Hematopoietic multipotent progenitor cell treated with erythropoietin and hydrocortisone succinate and interleukin-3 and kit ligand, for 4 days (in vitro differentiated cells): ENCODE measurements at places on chromosomes 6 and 20.
A peak's percentile ranks its signal among the peaks of the same experiment; 100 is the strongest.

DNA sequence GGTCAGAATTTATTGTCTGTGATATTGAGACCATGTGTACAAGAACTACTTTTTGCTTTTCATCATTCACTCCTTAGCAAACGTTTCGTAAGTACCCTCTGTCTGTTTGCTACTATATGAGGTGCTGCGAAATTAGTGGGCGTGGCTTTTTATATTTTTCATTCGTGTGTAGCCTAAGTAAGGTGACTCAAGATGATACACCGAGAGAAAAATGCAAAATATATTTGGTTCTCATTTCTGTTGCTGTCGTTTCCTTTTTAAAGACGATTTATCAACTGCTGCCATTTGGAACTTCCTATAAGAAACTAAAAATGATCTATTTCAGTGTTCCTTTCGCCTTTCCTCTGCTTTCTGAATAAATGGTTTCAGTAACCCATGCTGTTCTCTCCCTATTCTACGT lies 61.2 kb downstream of the VAPB start:
- no peak for DNase-seq

DNA sequence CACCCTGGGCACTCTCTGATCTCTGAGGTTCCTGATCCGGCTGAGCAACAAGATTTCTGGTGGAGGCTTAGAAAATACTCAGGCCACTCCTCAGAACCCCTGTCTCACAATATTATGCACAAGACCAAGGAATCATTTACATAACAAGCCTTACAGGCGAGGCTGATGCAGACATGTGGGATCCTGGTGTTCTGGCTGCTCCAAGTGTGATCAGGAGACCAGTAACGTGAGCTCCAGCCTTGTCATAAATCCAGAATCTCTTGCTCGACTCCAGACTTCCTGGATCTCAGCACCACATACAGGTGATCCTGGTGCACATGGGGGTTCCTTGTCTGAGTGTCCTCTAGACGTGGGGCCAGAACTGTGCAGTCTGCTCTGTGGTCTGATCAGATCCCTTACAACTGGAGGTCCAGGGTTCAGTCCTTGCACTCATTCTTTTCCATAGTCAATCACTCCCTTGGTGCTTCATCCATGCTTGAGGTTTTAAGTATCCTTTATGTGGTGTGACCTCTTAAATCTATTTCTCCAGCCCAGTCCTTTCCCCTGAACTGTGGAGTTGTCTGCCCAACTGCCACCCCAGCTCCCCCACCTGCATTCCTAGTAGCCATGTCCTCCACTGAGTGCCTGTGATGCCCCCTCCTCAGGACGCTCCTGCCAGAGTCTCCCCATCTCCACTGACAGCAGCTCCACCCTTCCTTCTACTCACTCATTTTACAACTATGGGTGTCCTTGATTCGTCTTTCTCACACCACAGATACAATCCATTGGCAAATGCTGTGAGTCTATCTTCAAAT lies 5.1 kb downstream of the HLA-C start:
- DNase-seq: no peak

DNA sequence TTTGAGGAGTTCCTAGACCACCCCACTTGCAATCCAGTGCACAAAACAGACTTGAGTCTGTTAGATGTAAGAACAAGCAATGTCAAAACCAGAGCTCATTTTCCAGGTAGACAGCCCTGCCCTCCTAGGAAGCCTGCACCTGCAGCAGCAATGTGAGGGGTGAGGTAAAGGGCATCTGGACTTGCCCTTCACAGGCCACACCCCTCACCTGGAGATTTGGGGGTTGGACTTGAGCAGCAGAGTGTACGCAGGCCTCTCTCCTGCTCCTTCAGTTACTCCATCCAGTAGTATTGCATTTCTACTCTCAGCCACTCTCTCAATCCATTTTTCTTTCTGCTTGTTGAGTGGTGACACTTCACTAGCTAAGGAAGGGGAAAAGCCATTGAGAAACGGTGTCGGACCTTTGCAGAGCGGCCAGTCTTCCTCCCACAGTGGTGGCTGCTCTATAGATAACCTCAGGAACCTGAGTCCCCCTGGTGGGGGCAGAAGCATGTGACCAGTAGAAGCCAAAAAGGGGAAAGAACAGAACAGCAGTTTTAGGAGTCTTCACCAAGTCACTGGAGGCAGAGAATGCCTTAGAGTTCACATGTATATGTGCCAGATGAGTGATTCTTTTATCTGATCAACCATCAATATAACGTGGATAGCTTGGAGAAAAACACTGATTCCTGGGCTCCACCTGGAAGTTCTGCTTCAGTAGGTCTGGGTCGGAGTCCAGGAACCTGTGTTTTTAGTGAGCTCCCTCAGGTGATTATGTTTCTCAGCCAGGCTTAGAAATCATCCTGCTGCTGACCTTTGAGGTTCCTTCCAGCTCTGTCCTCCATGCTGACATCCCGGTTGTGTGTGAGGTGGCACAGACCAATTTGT lies 28.0 kb downstream of the ARFGEF2 start:
- DNase-seq: peak; percentile 74

DNA sequence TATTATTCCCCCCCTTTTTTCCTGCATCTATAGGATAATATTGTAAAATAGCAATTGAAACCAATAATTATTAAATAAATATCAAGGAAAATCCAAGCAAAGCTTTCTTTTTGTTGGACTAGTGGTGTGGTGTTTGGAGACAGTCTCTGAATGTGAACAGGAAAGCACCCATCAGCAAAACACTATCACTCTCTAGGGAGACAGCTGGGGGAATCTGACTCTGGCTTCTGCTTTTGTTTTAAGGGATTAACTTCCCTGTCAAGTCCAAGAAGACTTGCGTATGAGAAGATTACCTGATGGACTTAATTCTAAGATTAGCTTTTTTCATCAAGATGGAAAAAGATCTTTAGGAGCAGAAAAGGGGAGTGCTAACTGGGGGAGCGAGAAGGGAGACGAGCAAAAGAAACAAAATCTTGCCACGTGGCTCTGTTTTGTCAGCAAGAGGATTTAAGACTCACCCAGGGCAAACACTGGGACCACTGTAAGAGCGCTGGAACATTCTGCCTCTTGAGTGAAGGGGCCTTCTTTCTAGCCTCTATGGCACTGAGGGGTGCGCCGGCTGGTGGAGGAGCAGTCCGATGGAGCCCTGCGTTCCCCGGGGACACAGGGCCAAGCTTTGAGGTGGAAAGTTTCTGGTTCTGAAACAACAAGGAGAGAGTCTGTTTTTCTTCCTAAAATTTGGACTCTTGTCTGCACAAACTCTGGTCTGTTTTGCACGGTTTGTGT lies 570 bp downstream of the TULP4 start:
- DNase-seq: no peak

- no peak for DNase-seq
Measured at GRCh38 chr20:35699957-35700624, 886 bp downstream of the ROMO1 start.

- peak; percentile 92 for DNase-seq
Measured at GRCh38 chr6:104525677-104526322, 333.9 kb downstream of the HACE1 start.

GRCh38 chr6:129709196-129709768 lies 695 bp downstream of the ARHGAP18 start:
- peak; percentile 24 for DNase-seq

DNA sequence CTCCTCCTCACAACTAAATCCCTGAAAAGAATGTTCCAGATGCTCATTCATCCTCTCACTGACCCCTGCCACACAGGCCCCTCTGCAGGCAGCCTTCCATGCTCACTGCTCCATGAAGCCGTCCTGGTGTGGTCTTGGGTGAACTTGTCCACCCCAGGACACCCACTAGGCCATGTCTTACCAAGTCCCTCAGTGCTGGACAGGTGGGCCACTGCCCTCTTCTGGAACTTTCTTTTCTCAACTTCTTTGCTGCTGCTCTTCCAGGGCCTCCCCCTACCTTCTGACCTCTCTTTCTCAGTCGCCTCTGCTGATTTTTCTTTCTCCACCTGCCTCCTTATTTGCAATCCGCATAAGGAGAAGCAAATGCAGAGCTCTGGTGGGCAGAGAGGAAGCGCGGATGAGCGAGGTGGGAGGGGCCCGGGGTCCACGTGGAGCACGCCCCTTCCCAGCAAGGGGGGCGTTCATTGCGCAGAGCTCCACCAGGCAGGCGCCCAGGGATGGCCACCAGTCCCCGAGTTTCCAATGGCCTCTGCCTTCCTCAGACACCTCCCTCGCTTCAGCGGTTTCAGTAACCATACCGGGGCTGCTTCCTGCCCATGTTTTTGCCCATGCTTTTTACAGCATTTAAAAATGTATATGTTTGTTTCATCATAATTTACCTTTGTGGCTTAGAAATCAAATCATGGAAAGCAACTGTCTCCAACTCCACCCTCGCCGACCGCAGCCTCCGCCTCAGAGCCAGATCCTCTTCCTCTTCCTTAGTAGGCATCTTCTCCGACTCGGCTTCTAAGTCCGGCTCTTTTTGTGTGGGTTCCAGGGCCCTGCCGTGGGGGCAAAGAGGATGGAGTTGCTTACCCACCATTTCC lies 129.6 kb downstream of the ZDHHC14 start:
- DNase-seq: peak; percentile 52

DNA sequence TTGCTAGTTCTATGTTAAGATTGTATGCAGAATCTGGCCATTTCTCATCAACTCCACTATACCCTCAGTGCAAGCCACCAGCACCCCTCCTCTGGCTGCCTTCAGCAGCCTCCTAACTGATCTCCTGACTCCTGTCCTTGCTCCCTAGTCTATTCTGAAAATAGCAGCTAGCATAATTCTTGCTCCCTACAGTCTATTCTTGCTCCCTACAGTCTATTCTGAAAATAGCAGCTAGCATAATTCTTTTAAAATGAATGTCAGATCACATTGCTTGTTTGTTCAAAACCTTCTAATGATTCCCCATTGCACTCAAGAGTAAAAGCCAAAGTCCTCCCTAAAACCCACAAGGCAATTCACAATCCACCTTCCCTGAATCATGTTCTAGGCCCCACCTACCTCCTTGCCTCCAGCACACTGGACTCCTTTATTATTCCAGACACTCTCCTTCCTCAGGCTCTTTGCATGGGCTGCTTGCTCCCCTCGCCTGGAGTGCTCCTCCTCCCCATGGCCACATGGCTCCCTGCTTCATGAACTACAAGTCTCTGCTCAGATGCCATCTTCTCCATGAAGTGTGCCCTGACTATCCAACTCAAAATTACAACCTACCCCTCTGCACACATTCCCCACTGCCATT lies 164.2 kb upstream of the TNFAIP3 start:
- DNase-seq: no peak

DNA sequence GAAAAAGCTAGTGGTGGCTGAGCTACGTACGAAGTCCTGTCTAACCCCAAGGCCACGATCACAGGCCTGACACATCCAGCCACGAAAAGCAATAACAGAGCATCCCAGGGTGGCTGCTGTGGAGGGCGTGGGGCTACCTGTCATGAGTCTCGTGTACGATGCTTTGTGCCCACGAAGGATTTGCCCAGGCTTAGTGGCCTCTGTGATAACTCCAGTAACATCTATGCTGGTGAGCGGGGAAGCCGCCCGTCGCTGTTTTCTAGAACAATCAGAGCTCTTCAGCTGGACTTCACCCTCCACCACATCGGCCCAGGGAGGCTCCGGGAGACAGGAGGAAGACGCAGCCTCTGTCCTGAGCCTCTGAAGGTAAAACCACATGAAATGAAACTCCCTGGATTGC lies 250.5 kb downstream of the TAF4 start:
- DNase-seq: no peak

DNA sequence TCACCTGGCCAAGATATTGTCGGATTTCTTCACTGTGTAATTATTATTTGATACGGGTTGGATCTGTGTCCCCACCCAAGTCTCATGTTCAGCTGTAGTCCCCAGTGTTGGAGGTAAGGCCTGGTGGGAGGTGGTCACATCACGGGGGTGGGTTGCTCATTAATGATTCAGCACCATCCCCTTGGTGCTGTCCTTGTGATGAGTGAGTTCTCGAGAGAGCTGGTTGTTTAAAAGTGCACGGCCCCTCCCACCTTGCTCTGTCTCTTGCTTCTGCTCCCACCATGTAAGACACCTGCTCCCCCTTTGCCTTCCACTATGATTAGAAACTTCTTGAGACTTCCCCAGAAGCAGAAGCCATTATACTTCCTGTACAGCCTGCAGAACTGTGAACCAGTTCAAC lies 173.9 kb upstream of the PMEPA1 start:
- no peak for DNase-seq

- no peak for DNase-seq
Measured at GRCh38 chr6:142174703-142175102, 27.6 kb downstream of the VTA1 start.

GRCh38 chr6:42199106-42199981 lies 4.6 kb upstream of the GUCA1B start:
- peak; percentile 94 for DNase-seq

DNA sequence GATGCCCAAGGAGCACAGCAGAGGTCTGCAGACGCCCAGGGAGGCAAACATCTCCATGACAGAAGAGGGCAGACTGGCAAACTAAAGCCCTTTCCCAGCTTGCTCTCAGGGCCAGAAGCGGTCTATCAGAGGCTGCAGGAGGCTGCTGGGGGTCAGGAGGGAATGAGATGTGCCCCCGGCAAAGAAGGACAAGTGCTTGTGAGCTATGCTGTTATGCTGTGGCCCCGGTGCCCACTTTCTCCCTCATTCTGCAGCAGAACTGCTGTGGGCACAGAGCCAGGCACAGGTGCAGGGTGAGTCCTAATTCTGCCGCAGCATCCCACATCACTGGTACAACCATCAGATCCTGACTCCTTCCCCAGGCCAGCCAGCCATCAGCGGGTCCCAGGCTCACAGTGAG lies 46.4 kb downstream of the LRFN2 start:
- DNase-seq: no peak

GRCh38 chr20:47503685-47504084 lies 2.0 kb downstream of the NCOA3 start:
- peak; percentile 34 for DNase-seq

DNA sequence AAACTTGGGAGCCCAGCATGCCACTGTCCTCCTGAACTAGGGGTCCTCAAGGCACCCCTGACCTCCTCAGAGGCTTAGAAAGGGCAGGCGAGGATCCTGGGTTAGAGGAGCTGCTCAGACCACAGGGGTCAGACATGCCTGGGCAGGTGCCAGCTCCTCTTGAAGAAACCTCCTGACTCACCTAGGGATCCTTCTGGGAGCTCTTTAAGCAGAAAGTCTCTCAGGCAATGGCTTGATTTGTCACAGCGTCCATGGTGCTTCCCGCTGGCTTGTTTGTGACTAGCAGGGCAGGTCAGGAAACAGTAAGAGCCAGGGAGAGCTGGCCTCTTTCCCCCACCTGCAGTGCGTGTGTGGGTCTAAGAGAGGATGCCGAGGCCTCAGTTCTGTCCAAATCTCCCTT lies 174.5 kb upstream of the SNX9 start:
- DNase-seq: no peak

DNA sequence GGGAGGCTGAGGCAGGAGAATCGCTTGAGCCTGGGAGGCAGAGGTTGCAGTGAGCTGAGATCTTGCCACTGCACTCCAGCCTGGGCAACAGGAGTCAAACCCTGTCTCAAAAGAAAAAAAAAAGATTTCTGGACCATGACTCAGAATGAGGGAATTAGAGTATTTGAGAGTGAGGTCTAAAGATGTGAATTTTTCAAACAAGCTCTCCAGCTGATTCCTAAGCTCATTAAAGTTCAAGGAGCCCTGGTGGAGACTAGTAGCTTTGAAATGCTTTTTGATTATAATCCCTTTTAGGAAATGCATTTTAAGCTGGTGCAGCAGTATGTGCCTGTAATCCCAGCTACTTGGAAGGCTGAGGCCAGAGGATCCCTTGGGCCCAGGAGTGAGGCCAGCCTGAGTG lies 21.8 kb upstream of the SRF start:
- DNase-seq: no peak
